Natural killer cell treated with Interleukin-12 subunit alpha and Interleukin-12 subunit beta and Interleukin-15 and Interleukin-18, amount 100 ng/mL, for 72 hours (primary cell): ENCODE measurements at places on chromosomes 2 and 18. TPM values are rescaled to one million over a fixed set of nuclear protein-coding genes. Genes with fewer than 3 reads are reported as not detected.

Gene SLC14A1
- 2.3 TPM for total RNA-seq

Gene UCN
- total RNA-seq: 1.3 TPM

Gene COLEC11
- total RNA-seq: 0.48 TPM

Gene KCNE4
- total RNA-seq: not detected

GRCh38 chr2:43041661-43042360 lies 184.6 kb downstream of the ZFP36L2 start:
- no peaks in the 10 kb centered on the region for H3K27me3 ChIP-seq
- no peaks in the 10 kb centered on the region for H3K36me3 ChIP-seq
- peak; percentile 54 for DNase-seq
- H3K4me3 ChIP-seq: no peak overlapping the region
- H3K4me1 ChIP-seq: peaks cover 4% of the 10 kb centered on the region
- H3K27ac ChIP-seq: no peak overlapping the region

- H3K4me3 ChIP-seq: no peak overlapping the region
- H3K36me3 ChIP-seq: no peaks in the 10 kb centered on the region
- no peaks in the 10 kb centered on the region for H3K4me1 ChIP-seq
- H3K27me3 ChIP-seq: no peaks in the 10 kb centered on the region
These were observed 408.9 kb downstream of the RIT2 start for GRCh38 chr18:42706618-42707017.
